ENCODE measurements at places on chromosomes 6 and 20. TPM values are rescaled to one million over a fixed set of nuclear protein-coding genes. Genes with fewer than 3 reads are reported as not detected.

DNA sequence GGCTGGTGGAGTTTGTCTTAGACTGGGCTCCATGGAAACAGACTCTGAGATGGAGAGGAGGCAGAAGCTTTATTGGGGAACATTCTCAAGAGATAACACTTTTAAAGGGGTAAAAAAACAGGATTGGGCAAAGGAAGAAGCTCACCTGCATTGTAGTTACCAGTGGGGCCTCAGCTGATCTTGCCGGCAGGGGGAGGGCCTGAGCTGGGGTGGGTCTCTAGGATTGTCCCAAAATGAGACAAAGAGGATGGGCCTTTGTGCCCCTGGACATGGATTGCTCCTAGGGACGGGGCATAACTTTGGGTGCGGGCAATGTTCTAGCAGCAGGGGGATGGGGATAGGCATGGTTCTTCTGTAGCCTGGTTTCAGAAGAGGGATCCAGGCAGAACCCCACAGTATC lies 12.5 kb downstream of the SGK2 start:
- no peak overlapping the region for H3K4me3 ChIP-seq
- H3K4me1 ChIP-seq: no peaks in the 10 kb centered on the region
- no peak for DNase-seq
- H3K36me3 ChIP-seq: no peaks in the 10 kb centered on the region
- H3K27ac ChIP-seq: no peak overlapping the region

GRCh38 chr20:17612992-17613327 lies 43.1 kb downstream of the DSTN start:
- H3K27ac ChIP-seq: no peak overlapping the region
- no peaks in the 10 kb centered on the region for H3K27me3 ChIP-seq
- DNase-seq: no peak
- H3K36me3 ChIP-seq: peaks cover 5% of the 10 kb centered on the region
- H3K4me1 ChIP-seq: no peaks in the 10 kb centered on the region

- H3K4me1 ChIP-seq: no peaks in the 10 kb centered on the region
- no peaks in the 10 kb centered on the region for H3K27me3 ChIP-seq
- H3K4me3 ChIP-seq: no peak overlapping the region
- no peak overlapping the region for H3K27ac ChIP-seq
- H3K36me3 ChIP-seq: no peaks in the 10 kb centered on the region
Measured at GRCh38 chr6:143936778-143937667, 71.0 kb downstream of the PLAGL1 start.

- H3K27ac ChIP-seq: no peak overlapping the region
- H3K27me3 ChIP-seq: no peaks in the 10 kb centered on the region
- peaks cover 11% of the 10 kb centered on the region for H3K4me1 ChIP-seq
- no peak for DNase-seq
- no peak overlapping the region for H3K4me3 ChIP-seq
Measured at GRCh38 chr20:40942006-40942405, 86.6 kb upstream of the TOP1 start.

- DNase-seq: peak; percentile 82
- peaks cover 61% of the 10 kb centered on the region for H3K4me1 ChIP-seq
- peak overlapping the region; percentile 97 for H3K27ac ChIP-seq
- H3K27me3 ChIP-seq: no peaks in the 10 kb centered on the region
Measured at GRCh38 chr6:32969685-32970412, 1.5 kb downstream of the BRD2 start.

DNA sequence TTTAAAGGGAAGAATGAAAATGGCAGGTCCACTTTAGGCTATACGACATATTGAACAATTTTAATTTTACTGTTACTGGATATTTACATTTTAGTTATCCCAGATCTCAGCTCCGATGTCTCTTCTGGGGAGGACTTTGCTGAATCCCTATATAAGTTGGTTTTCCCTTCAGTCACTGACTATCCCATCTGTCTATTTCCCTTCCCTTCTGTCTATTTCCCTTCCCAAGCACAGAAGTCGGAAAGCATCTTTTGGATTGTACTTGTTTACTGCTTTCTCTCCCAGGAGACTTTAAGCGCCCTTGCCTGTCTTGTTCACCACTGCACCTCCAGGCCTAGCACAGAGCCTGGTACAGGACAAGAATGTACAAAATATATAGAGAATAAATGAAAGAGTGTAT lies 165.8 kb upstream of the SALL4 start:
- H3K27ac ChIP-seq: no peak overlapping the region
- H3K36me3 ChIP-seq: no peaks in the 10 kb centered on the region
- no peak for DNase-seq
- no peak overlapping the region for H3K4me3 ChIP-seq
- peaks cover 7% of the 10 kb centered on the region for H3K4me1 ChIP-seq

DNA sequence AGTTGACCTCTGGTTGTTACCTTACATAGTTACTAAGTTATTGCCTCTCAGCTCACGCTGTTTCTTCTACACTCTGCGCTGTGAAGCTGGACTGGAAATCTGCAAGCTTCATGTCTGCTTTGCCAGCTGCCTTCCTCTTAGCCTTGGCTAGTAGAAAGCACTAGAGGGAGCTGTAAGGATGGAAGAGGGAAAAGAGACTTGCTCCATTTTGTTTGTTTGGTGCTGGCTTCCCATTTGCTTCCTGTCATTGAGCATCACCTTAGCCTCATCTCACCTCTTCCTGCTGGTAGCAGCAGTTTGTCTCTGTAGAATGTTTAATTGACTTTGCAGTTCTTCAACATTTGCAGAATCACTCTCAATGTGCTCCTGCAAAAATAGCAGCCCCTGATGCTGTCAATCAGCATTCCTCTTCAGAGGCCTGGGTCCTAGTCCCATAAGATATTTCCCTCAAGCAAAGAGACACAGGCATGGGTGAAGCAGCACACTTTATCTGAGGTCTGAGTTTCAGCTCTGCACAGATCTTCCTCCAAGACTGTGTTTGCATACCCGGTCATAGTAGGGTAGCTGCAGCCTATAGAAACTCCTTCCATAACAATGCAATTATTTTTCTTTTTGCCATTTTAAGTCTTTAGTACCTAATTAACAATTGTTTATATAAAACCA lies 302.2 kb upstream of the EPHA7 start:
- no peaks in the 10 kb centered on the region for H3K36me3 ChIP-seq
- H3K27ac ChIP-seq: no peak overlapping the region
- no peak for DNase-seq

Gene OR2J2
- not detected for total RNA-seq

Gene PRR3
- total RNA-seq: 16.7 TPM

Gene EYA4
- not detected for total RNA-seq

Gene MATN4
- 0.64 TPM for total RNA-seq

Gene PDE7B
- 0.61 TPM for total RNA-seq

Gene ZSCAN23
- not detected for total RNA-seq

Gene HCK
- 0.17 TPM for total RNA-seq
